Stimulated activated CD4-positive, alpha-beta T cell treated with anti-CD3 and anti-CD28 coated beads, Interleukin-1b, Interleukin-23, amount 100 ng/mL, for 1 hour (primary cell): ENCODE measurements at places on chromosomes 2 and 18.

- DNase-seq, result no peak
Observed at GRCh38 chr2:15732341-15733077, 140.8 kb downstream of the DDX1 start.

DNA sequence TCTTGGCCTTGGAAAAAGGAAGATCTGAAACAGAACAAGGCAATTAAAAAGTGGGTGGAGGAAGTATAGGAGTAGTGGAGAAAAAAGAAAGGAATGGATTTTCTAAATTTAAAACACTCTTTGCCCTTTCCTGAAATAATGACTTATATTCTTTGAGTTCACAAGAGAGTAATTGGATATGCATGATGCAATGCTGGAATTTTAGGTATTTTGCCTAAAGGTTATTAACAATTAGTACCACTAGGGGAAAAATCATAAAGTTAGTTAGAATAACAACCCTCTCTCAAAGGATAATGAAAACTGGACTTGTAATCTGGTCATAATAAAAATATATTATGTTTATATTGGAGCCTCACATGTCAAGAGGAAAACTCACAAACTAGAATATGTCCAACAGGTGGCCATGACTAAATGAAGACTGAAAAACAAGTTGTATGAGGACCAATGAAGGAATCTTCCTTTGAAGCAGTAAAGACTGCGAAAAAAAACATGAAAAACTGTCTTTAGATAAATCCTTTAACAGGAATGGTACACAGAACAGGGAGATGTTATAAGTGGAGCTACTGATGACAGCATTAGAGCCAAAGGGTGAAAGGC lies 281.8 kb downstream of the NCKAP5 start:
- no peak for DNase-seq

DNA sequence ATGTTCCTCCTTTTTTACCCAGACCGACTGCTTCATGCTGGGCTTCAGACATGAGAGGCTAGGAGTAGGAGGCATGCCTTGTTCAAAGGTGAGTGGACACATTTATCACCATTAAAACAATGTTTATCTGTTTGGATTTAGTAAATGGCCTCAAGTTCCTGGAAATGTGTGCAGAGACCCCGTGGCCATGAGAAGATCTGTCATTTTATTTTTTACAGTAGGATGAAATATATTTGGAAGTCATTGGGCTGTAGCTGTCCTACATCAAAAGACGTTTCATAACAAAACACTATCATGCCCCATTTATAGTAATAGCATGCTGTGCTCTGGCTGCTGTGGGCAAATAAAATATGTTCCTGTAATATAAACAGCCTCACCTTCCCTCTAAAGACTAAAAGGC lies 403.9 kb upstream of the TNP1 start:
- DNase-seq, result no peak

DNA sequence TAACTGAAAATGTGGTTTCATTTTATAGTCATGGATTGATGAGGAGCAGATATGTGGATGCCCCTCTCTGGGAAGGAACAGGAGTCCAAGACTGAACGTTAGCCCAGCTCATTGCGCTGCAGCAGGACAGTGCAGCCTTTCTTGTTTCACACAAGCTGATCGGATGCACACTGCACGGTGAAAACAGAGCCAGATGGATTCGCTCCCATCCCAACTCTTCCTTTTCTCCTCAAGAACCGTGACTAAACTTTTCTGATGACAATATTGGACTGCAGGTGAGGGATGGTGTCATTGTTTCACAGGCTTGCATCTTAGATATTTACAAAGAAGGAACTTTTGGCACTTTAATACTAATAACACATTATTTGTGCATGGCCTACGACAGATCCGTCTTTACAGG lies 33.8 kb upstream of the COPS8 start:
- no peak for DNase-seq

DNA sequence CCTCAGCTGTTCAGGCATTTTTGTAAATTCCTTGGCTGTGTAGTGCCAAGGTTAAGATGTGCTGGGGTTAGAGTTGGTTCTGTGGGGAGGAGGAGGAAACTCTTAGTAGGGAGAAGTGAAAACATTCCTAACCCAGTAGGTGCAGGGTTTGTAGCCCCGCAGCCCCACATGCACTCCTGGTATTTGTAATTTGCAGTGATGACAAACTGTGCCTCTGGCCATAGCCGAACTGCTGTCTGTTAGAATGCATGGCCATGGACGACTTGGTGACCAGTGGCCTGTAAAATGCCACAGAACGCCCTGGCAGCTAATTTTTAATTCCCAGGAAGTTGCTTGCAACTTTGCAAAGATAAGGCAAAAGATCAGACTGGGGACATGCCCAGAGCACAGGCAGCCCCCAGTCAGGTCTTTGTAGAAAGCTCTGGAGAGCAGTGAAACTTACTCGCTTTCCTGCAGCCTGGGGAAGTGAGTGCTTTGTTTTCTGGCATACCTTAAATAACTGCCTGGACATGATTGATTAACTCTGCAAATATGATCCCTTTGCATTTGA lies 38.4 kb downstream of the LYPD6B start:
- DNase-seq, result no peak

- DNase-seq, result no peak
Observed at GRCh38 chr2:108297436-108298141, 8.9 kb downstream of the SULT1C2 start.

DNA sequence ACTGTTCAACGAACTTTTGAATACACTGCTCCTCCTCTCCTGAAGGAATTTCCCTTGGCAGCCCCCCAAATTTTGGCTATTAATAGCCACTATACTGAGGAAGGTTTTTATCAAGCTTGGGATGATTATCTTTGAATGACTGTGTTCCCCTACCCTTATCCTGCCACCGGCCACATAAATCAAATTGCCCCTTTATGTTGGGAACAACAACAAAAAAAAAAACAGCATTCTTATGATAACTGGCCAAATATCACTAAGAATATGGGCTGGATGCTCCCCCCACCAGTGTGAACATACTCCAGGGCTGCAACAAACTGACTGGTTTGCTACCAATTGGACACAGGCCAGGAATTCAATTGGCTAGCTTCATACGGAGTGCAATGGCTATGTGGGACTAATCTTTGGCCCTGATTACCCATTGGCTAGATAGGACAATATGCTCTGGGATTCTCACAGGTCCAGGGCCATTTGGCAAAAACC lies 20.6 kb downstream of the DUSP11 start:
- no peak for DNase-seq

- DNase-seq, result peak; percentile 4
Observed at GRCh38 chr18:26190506-26190905, 35.7 kb upstream of the TAF4B start.

GRCh38 chr18:4870177-4870773 lies 326.8 kb downstream of the AKAIN1 start:
- no peak for DNase-seq

- DNase-seq, result no peak
Observed at GRCh38 chr18:25420077-25420825, 68.3 kb upstream of the ZNF521 start.

DNA sequence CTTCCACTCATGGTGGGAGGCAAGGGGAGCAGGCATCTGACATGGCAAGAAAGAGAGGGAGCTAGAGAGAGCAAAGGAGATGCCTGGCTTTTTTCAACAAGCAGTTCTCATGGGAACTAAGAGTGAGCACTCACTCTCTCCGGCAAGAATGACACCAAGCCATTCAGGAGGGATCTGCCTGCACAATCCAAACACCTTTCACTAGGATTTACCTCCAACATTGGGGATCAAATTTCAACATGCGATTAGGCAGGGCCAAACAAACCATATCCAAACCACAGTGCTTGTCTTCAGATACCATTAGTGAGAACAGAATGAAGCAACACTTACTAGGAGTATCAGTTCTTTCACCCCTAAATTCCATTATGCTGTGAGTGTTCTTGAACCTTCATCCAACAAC lies 77.3 kb downstream of the FIGN start:
- no peak for DNase-seq

GRCh38 chr18:74434466-74434865 lies 22.6 kb downstream of the DIPK1C start:
- DNase-seq, result no peak

GRCh38 chr2:175601969-175602368 lies 400.1 kb downstream of the LNPK start:
- DNase-seq, result no peak

- DNase-seq, result no peak
Observed at GRCh38 chr2:98800330-98801064, 69.6 kb upstream of the MGAT4A start.

DNA sequence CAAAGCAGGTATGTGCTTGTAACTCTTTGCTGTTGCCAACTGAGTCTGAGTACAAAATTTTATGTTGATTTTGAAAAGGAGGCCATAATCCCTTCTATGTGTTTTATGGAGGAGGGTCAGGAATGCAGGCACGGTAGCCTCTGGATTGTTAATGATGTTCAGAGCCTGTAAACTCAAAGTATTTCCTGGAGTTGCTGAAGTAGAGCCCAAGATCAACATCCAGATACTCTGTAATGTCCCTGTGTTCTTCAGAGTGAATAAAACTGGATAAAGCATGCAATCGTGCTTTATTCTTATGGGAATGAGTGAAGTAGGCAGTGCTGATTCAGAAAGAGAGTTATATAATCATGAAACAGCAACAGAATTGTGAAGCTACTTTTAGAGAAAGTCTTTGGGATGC lies 61.8 kb upstream of the CHRNA1 start:
- no peak for DNase-seq

DNA sequence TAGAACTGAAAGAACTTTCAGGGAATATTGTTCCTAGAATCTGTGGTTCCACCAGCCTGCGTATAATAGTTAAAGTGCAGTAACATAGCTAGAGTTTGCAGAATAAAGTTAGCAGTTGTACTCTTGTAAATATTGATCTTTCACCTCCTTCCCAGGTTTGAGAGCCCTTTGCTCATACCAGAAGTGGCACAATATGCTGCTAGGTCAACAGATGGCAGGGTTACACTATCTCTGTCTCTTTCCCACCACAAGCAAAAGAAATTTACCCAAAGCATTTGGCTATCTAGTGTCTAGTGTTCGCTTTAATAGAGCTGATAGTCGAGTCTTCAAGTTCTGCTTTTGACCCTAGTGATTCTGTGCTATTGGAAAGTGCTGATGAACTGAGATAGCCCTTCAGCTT lies 119.0 kb upstream of the KLHL14 start:
- DNase-seq, result no peak

GRCh38 chr2:97979904-97980303 lies 15.8 kb downstream of the TMEM131 start:
- DNase-seq, result no peak

GRCh38 chr2:18901242-18901641 lies 311.9 kb upstream of the NT5C1B start:
- no peak for DNase-seq

DNA sequence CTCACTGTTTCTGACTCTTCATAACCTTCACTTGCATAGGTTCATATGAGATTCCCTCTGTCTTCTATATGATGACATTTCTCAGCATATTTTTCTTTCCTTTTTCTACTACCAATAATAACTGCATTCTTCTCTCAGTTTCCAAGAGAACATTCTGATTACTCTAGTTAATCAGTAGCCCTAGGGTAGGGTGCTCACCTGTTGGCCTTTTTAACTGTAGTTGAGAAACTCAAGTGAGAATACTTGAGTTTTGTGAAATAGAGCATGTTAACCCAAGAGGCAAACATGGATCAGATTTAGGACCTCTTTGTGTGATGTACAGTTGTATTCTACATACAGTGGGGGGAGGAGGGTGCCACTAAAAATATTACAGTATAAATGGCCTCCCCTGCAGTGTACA lies 308.0 kb downstream of the CMPK2 start:
- no peak for DNase-seq
